ENCODE measurements at places on chromosomes 6 and 20.

- no peak for DNase-seq
Observed at GRCh38 chr6:168028181-168028580, 30.7 kb downstream of the KIF25 start.

DNA sequence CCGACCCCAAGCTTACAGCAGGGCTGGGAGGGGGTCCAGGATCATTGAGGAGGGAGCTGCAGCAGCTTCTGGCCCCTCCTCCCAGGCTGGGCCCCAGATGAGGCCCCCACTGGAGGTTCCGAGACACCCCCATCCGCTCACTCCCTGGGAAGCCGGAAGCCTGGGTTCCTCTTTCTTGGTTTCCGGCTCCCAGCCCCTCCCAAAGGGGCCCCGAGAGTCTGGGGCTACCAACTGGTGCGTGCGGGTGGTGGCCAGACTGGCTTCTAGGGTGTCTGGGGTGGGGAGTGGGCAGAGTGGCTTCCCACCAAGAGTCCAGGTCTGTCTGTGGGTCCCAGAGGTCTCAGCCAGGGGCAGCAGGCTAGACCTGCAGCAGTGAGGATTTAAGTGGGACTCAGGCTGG, 2.2 kb downstream of the RGS19 start:
- DNase-seq = no peak

GRCh38 chr6:146943664-146944063, 260.6 kb upstream of the STXBP5 start:
- no peak for DNase-seq

- DNase-seq = no peak
Observed at GRCh38 chr6:139257291-139257690, 34.5 kb downstream of the TXLNB start.

GRCh38 chr6:24988562-24988961, 52.8 kb upstream of the RIPOR2 start:
- DNase-seq = no peak
